ENCODE measurements at places on chromosomes 11 and 22.

- no peak for DNase-seq
These were observed 1611.7 kb upstream of the TENM4 start for GRCh38 chr11:81052344-81053158.

GRCh38 chr22:28299753-28300152, 379.9 kb downstream of the TTC28 start:
- peak; percentile 46 for DNase-seq

DNA sequence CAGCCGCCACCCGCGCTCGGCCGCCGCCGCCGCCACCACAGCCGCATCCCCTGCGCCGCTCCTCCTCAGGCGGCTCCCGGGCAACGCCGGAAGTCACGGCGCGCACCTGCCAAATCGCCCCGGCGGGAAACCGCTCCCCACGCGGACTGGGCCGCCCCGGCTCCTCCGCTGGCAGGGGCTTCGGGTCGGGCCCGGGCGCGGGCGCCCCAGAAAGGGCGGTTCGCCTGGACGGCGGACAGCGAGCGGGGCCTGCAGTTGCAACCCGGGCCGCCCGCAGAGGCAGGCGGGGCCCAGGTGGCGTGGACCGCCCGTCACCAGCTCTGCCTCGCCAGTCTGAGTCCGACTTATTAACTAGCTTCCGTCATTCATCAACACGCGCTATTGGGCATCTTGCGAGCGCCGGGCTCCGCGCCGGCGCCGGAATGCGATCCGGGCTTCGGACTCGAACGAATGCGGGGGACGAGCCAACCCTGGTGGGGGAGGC, at the start of gene HIRA:
TSS of gene HIRA (minus strand) at position 85 of the 484 bp plus-strand sequence. CDS start 257 bp downstream, outside the sequence.
- DNase-seq: peak; percentile 90

DNA sequence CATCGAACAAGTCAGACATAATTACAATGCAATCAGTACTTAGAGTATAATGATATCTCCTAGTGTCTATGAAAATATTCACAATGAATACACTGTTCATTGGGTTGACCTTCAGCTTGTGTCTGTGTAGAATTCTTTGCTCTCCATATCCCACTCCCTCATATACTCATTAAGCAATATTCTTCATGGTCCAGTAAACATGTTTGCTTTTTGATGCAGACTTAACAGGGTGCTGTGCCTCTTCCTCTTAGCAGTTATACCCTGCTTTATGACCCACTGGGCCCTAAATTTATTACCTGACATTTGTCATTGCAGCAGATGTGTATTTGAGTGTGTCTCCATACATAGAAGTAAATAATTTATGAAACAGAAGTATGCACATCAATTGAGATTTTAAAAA, 352.5 kb upstream of the CCDC179 start:
- no peak for DNase-seq

GRCh38 chr11:96001037-96001436, 77.1 kb upstream of the MTMR2 start:
- DNase-seq: peak; percentile 96

DNA sequence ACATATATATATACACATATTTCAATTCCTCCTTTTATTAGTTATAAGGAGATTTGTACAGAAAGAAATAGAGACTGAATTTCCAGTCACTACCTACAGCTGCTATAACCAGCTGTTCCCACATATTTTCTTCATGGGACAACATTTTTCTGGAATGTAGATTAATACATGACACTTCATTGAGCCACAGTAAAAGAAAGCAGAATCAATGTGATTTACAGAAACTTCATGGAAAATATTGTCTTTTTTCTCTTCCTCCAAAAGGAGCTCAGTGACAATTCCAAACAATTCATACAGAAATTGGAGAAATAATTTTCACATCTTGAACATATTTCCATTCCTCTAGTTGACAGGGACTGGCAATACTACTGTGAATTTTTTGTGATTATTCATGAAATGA, 249.2 kb downstream of the DLG2 start:
- no peak for DNase-seq

DNA sequence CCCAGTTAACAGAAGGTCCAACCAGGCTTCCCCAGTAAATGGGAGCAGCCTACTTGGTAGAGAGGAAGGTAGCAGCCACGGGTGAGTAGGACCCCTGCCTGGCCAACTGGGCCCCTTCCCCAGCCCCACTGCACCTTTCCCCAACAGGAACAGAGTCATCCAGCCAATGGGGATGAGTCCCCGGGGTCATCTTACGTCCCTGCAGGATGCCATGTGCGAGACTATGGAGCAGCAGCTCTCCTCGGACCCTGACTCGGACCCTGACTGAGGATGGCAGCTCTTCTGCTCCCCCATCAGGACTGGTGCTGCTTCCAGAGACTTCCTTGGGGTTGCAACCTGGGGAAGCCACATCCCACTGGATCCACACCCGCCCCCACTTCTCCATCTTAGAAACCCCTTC, 6.6 kb downstream of the RIC8A start:
- DNase-seq: no peak

DNA sequence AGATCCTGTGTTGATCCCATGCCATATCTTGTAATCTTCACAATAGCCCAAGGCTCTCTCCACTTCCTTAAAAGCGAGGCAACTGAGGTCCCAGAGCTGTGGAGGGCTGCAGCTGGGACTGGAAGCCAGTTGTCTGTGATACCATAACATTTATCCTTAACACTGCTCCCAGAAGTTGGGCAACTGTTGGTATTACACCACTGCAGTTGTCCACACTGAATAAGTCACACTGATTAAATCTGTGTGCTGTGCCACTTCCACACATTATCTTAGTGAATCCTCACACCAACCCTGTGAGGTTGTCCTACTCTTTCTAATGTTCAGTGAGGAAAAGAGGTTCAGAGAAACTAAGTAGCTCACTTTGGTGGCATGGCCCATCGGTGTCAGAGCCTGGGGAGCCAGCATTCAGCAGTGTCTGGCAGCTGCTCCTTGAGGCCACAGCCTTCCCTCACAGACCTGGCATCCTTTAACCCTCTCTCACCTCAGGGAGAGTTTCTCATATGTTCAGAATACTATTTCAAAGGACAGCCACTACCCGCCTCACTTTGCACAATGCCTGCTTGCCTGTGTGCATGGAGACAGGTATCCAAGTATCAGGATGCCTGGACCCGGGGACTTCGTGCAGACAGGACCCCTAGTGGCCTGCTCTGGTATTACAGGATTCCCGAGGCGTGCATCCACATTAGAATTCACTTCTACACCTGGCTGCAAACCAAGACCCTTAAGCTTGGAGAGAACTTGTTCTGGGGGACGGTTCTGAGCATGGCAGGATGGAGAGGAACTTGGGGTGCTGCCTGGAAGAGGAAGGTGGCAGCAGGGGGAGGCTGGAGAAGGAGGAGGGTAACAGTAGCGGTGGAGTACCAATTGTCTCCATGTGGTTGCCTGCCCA, 221.9 kb upstream of the TBCEL start:
- DNase-seq: peak; percentile 68

- peak; percentile 20 for DNase-seq
These were observed 361.3 kb downstream of the GRM5 start for GRCh38 chr11:88704485-88704884.

- no peak for DNase-seq
These were observed 40.9 kb upstream of the ARFGAP3 start for GRCh38 chr22:42897960-42898359.

- no peak for DNase-seq
These were observed 18.6 kb downstream of the ARHGEF12 start for GRCh38 chr11:120354779-120355178.

GRCh38 chr11:10641177-10641911, 52.2 kb downstream of the IRAG1 start:
- DNase-seq: no peak

DNA sequence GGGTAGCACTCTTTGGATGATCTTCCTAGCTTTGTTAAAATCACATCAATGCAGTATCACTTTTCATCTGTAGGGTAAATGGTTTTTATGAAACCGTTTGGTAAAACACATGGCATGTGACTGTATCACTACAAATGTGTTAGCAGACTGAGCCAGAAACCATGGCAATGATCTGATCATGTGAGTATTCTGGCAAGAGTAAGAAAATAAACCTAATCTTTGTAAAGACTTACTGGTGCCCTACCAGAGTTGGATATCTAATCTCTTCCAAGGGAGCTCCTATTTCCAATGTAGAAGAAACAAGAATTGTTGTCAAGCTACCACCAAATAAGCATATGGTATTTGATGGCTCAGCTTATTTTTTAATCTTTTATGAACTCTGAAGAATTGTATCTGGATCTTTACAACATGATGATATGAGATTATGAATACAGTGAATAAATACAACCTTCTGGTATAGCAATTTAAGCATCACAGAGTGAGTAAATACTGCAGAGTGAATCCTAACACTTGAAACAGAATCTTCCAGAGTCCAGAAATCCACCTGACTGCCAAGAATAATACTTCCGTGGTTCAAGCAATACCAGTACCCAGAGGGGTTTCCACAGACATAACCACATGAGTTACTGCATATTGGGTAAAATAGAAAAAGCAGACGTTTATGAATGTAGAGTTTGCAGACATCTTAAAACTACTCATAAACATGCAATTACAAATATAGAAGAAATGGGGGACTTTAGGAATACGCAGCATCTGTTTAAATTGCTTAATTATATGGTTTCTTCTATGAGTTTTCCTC, 238.8 kb downstream of the TTC28 start:
- peak; percentile 67 for DNase-seq
